ENCODE measurements at places on chromosomes 5 and 9.

- H3K36me3 ChIP-seq: no peaks in the 10 kb centered on the region
- H3K27ac ChIP-seq: no peak overlapping the region
- H3K4me3 ChIP-seq: no peak overlapping the region
- peaks cover 12% of the 10 kb centered on the region for H3K27me3 ChIP-seq
These were observed 96.4 kb downstream of the CFAP90 start for GRCh38 chr5:7754490-7754889.

- no peak for DNase-seq
- no peaks in the 10 kb centered on the region for H3K4me1 ChIP-seq
- no peak overlapping the region for H3K4me3 ChIP-seq
- H3K36me3 ChIP-seq: no peaks in the 10 kb centered on the region
- H3K27ac ChIP-seq: no peak overlapping the region
These were observed 215.5 kb upstream of the RORB start for GRCh38 chr9:74281674-74282073.

GRCh38 chr9:101705135-101705661 lies 33.2 kb downstream of the GRIN3A start:
- peak overlapping the region; percentile 83 for H3K27ac ChIP-seq
- H3K27me3 ChIP-seq: peaks cover 28% of the 10 kb centered on the region
- DNase-seq: peak; percentile 13
- H3K4me3 ChIP-seq: peak overlapping the region; percentile 78

- no peaks in the 10 kb centered on the region for H3K4me1 ChIP-seq
- H3K4me3 ChIP-seq: no peak overlapping the region
- no peaks in the 10 kb centered on the region for H3K36me3 ChIP-seq
- H3K27me3 ChIP-seq: peaks cover 29% of the 10 kb centered on the region
- H3K27ac ChIP-seq: no peak overlapping the region
These were observed 138.1 kb downstream of the YIPF5 start for GRCh38 chr5:144032375-144032774.

- H3K4me1 ChIP-seq: peaks cover 9% of the 10 kb centered on the region
- peaks cover 7% of the 10 kb centered on the region for H3K36me3 ChIP-seq
- H3K27me3 ChIP-seq: peaks cover 7% of the 10 kb centered on the region
- H3K27ac ChIP-seq: no peak overlapping the region
These were observed 226.5 kb downstream of the CDK5RAP2 start for GRCh38 chr9:120353506-120353905.

All from stimulated activated naive B cell treated with anti-CD40 and anti-IgM and Interleukin-4, amounts not matched to agents 10 μg/mL and 1 μg/mL and 100 μg/mL, for 72 hours (primary cell).